ENCODE measurements at places on chromosomes 16 and 17. TPM values are rescaled to one million over a fixed set of nuclear protein-coding genes. Genes with fewer than 3 reads are reported as not detected.

The CLEC18A gene
- polyA plus RNA-seq: not detected

The MYCBPAP gene
- not detected for polyA plus RNA-seq

The RETREG3 gene
- 3.6 TPM for polyA plus RNA-seq

The MT4 gene
- not detected for polyA plus RNA-seq

The CDH16 gene
- not detected for polyA plus RNA-seq

The KRTAP2-3 gene
- not detected for polyA plus RNA-seq

The MINK1 gene
- polyA plus RNA-seq: 11.1 TPM

The ITGAD gene
- polyA plus RNA-seq: not detected

The KRT31 gene
- polyA plus RNA-seq: not detected

The PSME3 gene
- 28.4 TPM for polyA plus RNA-seq

The HAGH gene
- 42.1 TPM for polyA plus RNA-seq

The SNX20 gene
- polyA plus RNA-seq: not detected

The AXIN2 gene
- 3.9 TPM for polyA plus RNA-seq

The CMC2 gene
- polyA plus RNA-seq: 316 TPM

The PDE6G gene
- not detected for polyA plus RNA-seq

The SPAG9 gene
- polyA plus RNA-seq: 109 TPM

The CHD9NB gene
- polyA plus RNA-seq: not detected

The SLC16A11 gene
- polyA plus RNA-seq: not detected

The FTSJ3 gene
- polyA plus RNA-seq: 16.4 TPM

The CASKIN2 gene
- polyA plus RNA-seq: 0.17 TPM

The KRT28 gene
- polyA plus RNA-seq: not detected

The PPY gene
- not detected for polyA plus RNA-seq

The METTL22 gene
- 12.7 TPM for polyA plus RNA-seq

The ZNF205 gene
- not detected for polyA plus RNA-seq

The SDR42E2 gene
- not detected for polyA plus RNA-seq

The SLC5A2 gene
- 8.3 TPM for polyA plus RNA-seq

The EVI2B gene
- not detected for polyA plus RNA-seq

Measured in Purkinje cell (primary cell).